Fibroblast of skin of right biceps (primary cell): ENCODE measurements at places on chromosomes 12 and 14.

- no peak for DNase-seq
These were observed 234.0 kb downstream of the SYT1 start for GRCh38 chr12:79098530-79098929.

GRCh38 chr12:72888693-72889092 lies 616.5 kb downstream of the TRHDE start:
- DNase-seq, result no peak

- DNase-seq, result peak; percentile 49
These were observed 1.7 kb downstream of the CCND2 start for GRCh38 chr12:4275016-4275869.

- DNase-seq, result peak; percentile 18
These were observed 130.8 kb upstream of the TRHDE start for GRCh38 chr12:72141381-72141780.

DNA sequence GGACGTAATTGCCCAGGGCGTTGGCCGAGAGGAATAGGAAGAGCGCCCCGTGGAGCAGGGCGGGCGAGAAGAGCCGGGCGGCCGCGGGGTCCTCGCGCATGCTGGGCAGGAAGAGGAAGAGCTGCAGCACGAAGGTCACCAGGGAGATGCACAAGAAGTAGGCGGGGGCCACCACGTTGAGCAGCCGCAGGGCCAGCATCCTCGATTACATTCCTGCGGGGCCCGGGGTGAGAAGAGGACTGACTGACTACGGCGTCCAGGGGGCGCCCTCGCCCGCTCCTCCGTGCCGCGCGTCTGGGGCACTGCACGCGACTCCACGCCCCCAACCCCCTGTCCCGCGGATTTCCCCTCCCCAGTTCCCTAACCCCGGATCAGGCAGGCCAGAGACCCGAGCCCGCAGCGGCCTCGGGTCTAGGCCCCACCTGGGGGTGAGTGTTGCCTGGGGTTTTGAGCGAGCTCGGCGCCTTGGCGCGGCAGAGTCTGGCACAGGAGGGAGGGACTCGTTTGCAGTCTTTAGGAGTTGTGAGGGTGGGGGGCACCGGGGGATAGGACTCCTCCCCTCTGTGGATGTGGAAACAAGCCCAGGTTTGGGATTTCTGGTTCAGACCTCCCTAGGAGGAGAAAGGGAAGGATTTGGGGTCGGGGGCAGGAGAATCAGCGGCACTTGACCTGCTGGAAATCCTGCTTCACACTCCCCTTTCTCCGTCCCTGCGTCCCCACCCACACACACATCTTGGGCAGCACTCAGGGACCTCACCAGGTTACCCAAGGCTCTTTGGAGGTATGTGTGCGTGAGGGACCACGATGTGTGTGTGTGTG lies 1.8 kb downstream of the ZDHHC22 start:
- DNase-seq, result peak; percentile 30

- peak; percentile 57 for DNase-seq
These were observed 158.3 kb downstream of the ADGRD1 start for GRCh38 chr12:131112021-131112420.
